ENCODE measurements at places on chromosomes 7 and 10.
A peak's percentile ranks its signal among the peaks of the same experiment; 100 is the strongest.

- no peak for DNase-seq
Observed at GRCh38 chr7:22671177-22671879, 55.7 kb upstream of the IL6 start.

GRCh38 chr10:17425584-17426262, 28.7 kb downstream of the ST8SIA6 start:
- peak; percentile 71 for DNase-seq

DNA sequence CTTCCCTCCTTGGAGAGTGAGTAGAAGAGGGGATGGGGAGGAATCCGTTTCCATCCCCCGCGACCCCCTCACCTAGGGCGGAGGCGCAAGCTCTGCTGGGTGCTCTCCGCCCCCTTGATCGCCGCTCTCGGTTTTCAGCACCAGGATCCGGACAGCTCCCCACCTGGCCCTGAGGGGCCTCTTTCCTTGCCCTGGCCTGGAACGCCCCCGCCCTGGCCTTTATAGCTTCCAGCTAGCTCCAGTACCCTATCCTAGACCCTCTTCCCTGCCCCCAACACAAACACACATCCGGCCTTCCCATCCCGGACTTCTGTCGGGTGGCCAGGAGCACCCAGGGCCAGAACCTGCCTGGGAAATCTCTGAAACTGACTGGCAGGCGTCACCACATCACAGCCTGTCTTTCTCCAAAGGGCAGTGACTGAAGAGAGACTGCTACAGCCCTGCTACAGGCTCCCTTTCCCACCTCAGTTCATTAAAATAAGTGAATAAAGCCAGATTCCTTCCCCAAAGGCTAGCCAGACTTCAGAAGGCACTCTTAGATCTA, 72.3 kb upstream of the LEP start:
- peak; percentile 24 for DNase-seq

- DNase-seq: no peak
Observed at GRCh38 chr7:42709284-42709683, 202.6 kb downstream of the C7orf25 start.

DNA sequence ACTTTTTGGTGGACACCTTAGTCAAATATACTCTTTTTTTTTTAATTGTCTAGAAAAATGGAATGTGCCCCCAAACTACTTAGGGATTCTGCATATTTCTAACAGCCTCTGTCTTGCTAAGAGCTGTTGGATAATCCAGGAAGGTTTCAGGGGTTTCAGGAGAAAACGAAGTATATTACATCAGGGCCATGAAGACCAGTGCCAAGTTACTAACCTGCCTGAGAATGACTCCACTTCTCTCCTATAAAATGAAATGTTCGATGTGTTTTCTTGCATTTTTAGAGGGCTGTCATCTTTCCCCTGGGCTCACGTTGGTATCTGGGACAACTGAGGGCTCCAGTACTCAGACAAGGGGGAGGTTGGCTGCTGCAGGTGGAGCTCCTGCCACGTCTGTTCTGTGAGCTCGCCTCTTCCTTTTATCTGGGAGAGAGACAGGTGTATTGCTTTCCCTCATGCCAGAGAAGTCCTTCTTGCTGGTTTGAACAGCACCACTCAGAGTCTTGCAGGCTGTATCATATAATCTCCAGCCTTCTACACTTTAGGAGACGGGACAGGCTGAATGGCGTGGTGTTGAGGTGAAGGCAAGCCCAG, 71.3 kb downstream of the CAMK1D start:
- DNase-seq: no peak

GRCh38 chr10:909831-910230, 21.7 kb downstream of the LARP4B start:
- DNase-seq: no peak

- no peak for DNase-seq
Observed at GRCh38 chr7:36478745-36479144, 89.1 kb downstream of the ANLN start.

- no peak for DNase-seq
Observed at GRCh38 chr10:126839094-126839761, 66.0 kb upstream of the DOCK1 start.

- no peak for DNase-seq
Observed at GRCh38 chr7:39054731-39055130, 77.0 kb downstream of the POU6F2 start.

GRCh38 chr7:87810130-87810529, 66.0 kb downstream of the SLC25A40 start:
- no peak for DNase-seq

GRCh38 chr7:131602304-131602993, 46.0 kb upstream of the PODXL start:
- DNase-seq: no peak

DNA sequence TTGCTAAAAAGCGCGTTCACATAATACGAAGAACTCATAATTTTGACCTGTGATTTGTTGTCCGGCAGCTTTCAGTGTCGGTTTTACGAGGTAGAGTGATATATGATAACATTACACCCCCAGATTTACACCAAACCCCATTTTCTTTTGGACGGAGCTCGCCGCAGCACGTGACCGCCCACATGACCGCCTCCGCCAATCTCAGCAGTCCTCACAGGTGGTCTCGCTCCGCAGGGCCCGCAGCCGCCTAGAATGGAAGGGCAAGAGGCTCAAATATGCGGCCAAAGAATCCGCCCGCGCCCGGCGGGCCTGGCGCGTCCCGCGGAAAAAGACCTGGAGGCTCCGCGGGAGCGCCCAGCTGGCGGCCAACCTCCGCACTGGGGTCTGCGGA, at the start of gene HOXA7:
Gene HOXA7 (minus strand): TSS at position 168 of the 391 bp plus-strand sequence. CDS start 130 bp downstream, at position 38.
- DNase-seq: no peak

DNA sequence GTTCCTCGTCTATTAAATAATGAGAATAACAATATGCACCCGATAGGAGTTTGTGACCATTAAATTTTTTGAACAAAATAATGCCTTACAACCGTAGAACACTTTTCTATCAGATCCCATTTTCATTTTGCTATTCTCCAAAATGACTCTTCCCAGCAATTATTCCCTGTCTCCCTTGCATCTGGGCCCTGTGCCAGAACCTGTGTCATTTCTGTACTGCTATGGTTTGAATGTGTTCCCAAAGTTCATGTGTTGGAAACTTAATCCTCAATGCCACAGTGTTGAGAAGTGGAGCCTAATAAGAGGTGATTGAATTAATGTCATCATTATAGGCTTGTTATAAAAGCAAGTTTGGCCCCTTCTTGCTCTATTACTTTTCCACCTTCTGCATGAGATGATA, 33.2 kb upstream of the SMNDC1 start:
- DNase-seq: no peak

DNA sequence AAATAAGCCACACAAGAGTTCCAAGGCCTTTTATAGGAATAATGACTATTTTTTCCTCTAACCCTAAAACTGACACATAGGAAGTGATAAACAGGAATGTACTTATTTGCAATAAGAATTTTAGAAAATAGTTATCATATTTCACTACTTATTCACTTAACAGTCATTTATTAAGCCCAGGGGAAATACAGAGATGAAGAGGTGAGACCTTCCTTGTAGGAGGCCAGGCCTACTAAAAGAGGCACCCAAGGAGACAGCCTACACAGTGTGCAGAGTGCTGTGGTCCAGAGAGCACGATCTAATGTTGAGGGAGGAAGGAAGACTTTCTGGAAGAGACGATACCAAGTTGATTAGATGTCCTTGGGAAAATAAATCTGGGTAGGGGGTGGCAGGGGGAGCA, 45.0 kb upstream of the PPP1R3C start:
- DNase-seq: no peak

DNA sequence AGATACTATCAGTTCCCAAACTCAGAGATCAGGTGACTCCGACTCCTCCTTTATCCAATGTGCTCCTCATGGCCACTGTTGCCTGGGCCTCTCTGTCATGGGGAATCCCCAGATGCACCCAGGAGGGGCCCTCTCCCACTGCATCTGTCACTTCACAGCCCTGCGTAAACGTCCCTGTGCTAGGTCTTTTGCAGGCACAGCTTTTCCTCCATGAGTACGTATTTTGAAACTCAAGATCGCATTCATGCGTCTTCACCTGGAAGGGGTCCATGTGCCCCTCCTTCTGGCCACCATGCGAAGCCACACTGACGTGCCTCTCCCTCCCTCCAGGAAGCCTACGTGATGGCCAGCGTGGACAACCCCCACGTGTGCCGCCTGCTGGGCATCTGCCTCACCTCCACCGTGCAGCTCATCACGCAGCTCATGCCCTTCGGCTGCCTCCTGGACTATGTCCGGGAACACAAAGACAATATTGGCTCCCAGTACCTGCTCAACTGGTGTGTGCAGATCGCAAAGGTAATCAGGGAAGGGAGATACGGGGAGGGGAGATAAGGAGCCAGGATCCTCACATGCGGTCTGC, 162.2 kb downstream of the EGFR start:
- no peak for DNase-seq

Data from activated CD4-positive, alpha-beta T cell treated with anti-CD3 and anti-CD28 coated beads, Interleukin-2, amount 10 ng/mL, durations not matched to agents 7 days and 5 days (primary cell).